ENCODE measurements at places on chromosomes 4 and X.

- no peak for DNase-seq
Observed at GRCh38 chrX:50430917-50431575, 39.6 kb downstream of the DGKK start.

DNA sequence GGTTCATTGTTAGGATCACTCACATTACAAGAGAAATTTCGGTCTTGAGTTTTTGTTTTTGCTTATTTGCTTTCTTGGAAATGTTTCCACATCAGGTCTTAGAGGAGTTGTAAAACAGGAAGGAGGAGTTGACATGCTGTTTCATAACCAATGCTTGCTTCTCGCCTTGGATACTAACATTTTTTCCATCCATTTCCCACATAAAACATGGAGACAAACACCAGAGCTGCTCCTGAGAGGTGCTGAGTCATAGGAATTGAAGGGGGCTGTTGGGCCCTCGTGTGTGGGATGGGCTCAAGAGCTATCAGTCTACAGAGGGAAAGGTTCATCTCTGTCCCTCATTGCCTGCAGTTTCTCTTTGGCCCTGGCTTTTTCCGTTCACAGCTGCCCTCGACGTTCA lies 29.9 kb downstream of the TBL1X start:
- DNase-seq, result no peak

DNA sequence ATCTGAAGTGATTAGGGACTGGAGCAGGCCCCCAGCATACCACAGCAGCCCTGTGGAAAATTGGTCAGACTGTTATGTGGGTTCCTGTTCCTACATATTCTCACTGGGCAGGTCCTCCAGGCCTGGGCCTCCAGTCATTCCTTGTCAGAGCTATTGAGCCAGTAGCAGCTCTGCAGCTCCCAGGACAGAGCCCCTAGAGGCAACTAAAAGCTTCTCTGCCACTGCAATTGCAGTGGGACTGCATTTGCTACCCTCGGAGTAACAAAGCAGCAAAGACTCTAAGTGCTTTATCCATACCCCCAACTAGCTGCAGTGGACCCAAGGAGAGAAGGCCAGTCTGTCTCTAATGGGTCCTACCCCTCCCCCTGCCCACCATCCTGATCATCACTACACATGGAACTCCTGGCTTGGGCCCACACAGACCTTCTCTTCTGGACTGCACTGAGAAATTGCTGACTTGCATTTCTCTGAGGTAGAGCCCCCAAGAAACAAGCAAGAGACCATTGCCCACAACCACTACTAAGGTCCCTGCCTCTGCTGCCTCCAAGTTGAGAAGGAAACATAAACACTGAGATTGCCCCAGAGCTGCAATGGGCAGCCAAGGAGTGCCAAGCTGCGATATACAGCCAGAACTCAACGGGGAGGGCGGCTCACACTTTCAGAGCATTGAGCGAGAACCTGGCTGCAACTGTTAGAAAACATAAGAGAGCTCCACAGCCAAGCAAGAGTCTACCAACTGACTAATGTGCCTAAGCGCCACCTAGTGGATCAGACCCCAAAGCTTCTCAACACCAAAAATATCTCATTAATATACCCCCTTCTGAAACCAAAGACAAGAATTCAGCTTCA lies 738.7 kb upstream of the NDST4 start:
- no peak for DNase-seq

DNA sequence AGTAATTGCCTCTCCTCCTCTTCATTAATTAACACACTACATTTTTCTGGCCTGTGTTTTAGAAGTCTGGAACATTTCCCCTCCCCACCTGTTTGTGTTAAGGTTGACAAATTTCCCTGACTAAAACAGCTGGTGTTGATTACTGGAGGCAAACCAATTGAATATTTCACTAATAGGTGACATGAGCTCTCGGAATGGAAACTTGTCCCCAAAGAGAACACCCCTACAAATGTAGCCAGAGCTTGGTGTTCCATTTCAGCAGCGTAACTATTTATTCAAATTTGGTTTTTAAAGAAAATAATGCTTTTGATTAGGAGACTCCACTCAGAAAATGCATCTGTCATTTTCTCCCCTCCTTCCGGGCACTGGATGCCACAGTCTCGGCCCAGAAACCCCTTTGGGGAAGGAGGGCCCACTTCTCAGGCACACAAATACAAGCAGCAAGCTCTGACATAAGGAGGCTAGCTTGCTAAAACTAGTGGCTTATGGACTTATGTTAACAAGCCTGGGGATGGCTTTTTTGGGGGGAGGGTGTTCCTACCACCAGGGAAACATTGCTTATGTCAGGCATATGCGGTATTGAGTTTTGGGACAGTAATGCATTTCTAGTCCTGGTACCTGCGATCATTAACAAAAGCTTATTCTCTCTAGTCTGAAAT lies 2.2 kb downstream of the RNF150 start:
- DNase-seq, result no peak

DNA sequence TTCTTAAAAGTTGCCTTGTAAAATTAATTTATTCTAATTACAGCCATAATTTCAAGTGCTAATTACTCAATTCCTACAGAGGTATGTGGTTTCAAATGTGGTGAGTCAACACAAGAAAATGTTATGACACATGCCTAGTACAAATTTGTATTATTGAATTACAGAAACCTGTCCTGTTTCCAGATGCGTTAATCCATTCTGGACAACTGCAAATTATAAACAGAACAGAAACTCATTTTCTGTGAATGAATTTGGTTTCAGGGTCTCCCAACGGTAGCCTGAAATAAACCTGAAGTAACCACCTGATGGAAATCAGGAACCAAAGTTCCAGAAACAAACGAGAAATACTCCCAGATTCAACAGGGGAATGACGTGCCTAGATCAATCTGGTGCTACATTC lies 328.6 kb upstream of the F9 start:
- no peak for DNase-seq

DNA sequence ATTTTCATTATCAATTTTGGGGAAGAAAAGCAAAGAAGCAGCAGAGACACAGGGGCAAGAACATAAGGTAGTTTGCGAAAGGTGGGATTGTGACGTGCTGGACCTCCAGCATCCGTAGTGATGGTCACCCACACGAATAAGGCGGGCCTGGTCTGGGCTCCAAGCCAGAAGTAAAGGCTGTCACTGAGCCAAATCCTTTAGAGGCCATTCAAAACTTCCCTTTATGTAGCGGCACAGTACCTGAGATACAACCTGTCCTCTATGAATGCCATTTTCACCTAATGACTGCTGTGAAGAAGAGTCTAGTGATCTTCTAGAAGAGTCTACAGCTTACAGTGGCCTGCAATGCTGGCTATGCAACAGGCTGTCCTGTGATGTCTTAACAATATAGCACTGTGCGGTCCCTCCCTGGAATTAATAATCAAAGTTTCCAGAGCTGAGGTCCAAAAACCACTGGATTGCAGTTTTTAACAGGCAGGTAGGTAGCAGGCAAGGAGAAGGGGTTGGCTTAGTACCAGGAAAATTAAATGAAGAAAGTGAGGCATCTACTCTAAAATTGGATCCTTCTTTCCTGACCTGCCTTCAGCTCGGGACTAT lies 56.2 kb downstream of the TRIML1 start:
- DNase-seq, result no peak

GRCh38 chrX:155086202-155086840 lies 15.0 kb downstream of the BRCC3 start:
- DNase-seq, result peak; percentile 10

GRCh38 chr4:108313546-108314339 lies 145.0 kb upstream of the LEF1 start:
- DNase-seq, result no peak

DNA sequence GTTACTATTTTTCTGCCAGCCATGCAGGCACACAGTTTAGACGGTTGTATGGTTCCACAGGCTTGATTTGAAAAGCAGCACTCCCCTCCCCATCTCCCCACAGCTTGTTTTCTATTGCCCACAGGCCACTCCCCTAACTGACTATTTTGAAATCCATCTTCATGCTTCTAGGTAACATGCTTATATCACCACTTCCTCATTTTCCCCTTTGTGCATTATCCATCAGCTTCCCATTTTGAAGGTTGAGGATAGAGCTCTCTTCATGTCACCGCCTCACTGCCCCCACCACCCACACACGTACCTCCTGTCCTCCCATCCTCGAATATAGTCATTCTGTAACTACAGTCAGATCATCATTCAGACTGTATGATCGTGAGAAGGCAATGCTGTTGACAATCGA lies 224.7 kb downstream of the MID1 start:
- no peak for DNase-seq

GRCh38 chr4:2696423-2696822 lies 59.7 kb downstream of the TNIP2 start:
- DNase-seq, result no peak

GRCh38 chr4:110705440-110705782 lies 82.5 kb upstream of the PITX2 start:
- no peak for DNase-seq

- DNase-seq, result no peak
Observed at GRCh38 chr4:76990288-76991080, 40.9 kb downstream of the SEPTIN11 start.

- no peak for DNase-seq
Observed at GRCh38 chr4:43282534-43282933, 390.0 kb downstream of the GRXCR1 start.

GRCh38 chr4:5545271-5545670 lies 163.1 kb downstream of the EVC2 start:
- DNase-seq, result no peak

DNA sequence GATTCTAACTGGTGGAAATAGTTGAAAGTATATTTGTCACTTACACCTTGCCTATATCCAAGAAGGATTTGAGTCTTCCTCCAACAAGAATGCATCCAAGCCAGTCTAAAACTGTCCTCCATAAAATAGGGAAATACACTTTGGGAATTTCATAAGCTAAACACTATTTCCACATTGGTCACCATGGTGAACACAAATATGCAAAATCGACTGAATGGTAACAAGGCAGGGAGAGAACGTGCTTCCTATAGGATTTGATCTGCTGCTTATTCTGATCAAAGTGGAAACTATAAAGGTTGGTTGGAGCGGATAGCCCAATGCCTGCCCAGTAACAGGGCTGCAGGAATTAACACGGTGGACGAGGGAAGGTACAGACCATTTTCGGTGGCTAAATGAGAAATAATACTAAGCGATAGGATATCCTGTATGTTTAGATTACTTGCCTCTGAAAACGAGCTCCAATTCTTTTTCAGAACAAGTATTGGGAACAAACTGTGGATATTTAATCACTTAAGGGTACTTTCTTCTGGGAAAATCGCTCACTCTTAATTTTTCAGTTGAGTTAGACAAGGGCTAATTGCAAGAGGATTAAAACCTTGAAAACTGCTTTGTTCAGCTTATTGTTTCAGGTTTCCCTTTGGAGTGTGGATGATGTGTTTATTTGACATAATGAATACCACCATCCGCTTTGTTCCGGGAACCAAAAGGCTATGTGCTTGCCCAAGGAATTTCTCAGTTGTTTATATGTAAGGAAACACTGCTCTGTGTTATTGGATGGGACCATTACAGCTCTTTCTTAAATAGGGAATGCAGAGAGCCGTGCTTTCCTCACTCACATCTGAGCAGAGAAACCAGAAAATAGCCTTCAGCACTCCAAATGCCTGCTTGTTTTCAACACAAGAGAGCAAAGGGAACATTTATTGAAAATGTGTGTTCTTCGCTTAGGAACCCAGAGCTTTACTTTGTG lies 194.4 kb downstream of the CBR4 start:
- no peak for DNase-seq

DNA sequence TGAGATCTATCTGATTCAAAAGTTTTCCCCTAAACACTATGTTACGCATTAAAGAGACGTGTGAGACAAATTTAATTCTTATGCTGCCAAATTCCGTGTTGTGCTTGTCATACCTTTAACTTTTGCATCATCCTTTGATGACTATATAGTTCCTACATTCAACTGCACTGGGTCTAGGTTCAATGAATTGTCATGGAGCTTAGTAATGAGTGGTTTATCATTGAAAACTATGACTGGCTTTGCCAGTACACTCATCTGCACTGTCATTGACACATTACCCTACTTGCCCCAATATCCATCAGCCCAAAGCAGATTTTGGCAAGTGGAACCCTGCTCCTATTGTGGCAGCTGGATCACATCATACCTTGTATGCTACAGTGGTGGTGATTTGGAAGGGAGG lies 882.9 kb upstream of the SLIT2 start:
- no peak for DNase-seq

DNA sequence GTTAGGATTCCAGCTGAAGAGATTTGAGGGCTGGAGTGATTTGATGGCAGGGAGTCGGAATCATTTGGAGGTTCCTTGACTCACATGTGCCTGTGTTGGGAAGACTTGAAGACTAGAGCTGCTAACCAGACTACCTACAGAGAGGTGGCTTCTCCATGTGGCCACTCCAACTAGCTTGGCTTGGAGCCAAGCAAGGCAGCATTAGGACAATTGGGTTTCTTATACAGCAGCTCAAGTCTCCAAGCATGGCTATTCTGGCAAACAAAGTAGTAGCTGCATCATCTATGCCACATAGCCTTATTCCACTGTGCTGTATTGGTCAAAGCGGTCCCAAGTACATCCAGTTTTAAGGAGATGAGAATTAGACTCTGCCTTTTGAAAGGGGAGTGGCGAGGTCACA lies 171.7 kb upstream of the SLC4A4 start:
- DNase-seq, result no peak

Data from activated T-helper 1 cell treated with Interleukin-2 at 50 U/mL for 16 hours (primary cell).